ENCODE measurements at places on chromosomes 1 and 21.

DNA sequence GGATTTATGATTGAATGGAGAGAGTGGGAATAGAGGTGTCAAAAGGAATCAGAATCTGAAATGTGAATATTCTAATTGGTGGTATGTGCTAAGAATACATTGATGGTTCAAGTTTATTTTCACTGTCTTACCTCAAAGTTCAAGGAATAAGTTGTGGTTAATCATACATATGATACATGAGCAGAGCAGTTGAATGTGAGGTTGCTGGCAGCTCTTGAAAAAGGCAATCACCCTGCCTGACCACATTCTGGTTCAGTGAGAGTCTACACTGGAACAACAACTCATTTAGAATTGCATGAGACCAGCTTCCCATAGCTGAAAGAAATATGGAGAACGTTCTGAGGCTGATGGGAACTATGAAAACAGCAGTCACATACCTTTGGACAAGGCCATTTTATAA is 68.3 kb upstream of the ARHGAP29 start:
- DNase-seq, result no peak

DNA sequence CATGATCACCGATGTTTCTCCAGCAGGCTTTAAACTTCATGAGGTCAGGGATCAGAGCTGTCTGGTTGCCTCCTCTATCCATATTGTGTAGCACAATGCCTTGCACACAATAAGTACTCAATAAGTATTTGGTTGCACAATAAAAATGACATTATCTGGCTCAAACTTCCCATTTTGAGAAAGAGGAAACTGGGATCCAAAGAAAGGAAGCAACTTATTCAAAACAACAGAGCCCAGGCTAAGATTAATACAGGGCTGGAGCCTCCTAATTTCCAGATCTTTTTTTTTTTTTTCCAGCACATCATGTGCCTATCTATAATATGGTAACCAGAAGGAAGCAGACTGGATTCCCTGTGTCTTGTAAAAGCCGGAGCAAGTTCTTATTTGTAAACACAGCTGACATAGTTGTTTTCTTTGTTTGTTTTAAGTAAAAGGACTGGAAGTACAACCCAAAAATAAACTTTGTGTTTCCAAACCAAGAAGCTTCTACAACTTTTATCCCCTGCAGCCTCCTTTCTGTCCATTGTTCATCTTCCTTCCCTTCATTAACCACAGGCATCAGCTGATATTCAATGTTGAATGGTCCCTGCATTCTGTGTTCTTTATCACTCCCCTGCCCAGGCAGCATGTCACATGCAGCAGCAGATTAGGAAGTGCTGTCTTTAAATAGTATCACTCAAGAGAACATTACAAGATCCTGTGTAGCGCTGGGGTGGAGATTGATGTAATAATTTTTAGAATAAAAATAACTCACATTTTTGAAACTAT is 71.2 kb upstream of the HOOK1 start:
- no peak for DNase-seq

DNA sequence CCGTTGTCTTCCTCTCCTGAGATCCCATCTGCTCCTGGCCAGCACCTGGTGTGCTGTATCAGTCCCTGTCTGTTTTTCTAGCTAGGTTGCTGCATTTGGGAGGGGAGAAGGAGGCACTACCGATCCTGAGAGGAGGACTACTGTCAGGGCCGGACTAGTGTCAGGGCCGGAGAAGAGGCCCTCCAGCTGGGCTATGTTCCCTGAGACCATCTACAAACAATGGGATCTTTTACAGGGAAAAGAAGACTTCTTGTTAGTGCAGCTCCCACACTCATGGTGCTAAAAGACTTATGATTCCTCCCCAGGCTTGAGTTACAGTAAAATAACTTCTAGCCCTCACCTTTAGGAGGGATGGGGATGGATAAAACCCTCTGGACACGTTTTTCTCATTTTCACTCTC is 141.0 kb upstream of the TNR start:
- DNase-seq, result no peak

GRCh38 chr1:106290805-106291501 is 765.5 kb upstream of the PRMT6 start:
- no peak for DNase-seq

GRCh38 chr1:99228153-99228552 is 36.1 kb upstream of the PLPPR4 start:
- DNase-seq, result no peak

- no peak for DNase-seq
Measured at GRCh38 chr1:202976633-202977032, 9.6 kb upstream of the CYB5R1 start.

DNA sequence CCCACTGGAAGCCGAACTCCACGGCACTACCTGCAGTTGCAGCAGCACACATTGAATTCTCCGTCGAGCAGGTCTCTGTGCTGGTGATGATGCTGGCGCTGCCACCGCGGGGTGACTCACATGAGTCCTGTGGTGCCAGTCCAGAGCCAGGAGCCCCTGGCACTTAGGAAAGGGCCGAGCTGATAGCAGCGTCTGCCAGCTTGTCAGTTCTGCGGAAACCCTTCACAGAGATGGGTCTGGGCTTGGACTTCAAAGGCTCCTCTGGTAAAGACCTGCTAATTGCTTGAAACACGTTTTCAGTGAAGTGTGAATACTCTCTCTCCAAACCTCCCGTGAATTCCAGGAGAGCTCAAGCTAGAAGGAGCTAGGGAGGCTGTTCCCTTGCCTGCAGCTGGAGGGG is 92.2 kb downstream of the GRIK3 start:
- no peak for DNase-seq

DNA sequence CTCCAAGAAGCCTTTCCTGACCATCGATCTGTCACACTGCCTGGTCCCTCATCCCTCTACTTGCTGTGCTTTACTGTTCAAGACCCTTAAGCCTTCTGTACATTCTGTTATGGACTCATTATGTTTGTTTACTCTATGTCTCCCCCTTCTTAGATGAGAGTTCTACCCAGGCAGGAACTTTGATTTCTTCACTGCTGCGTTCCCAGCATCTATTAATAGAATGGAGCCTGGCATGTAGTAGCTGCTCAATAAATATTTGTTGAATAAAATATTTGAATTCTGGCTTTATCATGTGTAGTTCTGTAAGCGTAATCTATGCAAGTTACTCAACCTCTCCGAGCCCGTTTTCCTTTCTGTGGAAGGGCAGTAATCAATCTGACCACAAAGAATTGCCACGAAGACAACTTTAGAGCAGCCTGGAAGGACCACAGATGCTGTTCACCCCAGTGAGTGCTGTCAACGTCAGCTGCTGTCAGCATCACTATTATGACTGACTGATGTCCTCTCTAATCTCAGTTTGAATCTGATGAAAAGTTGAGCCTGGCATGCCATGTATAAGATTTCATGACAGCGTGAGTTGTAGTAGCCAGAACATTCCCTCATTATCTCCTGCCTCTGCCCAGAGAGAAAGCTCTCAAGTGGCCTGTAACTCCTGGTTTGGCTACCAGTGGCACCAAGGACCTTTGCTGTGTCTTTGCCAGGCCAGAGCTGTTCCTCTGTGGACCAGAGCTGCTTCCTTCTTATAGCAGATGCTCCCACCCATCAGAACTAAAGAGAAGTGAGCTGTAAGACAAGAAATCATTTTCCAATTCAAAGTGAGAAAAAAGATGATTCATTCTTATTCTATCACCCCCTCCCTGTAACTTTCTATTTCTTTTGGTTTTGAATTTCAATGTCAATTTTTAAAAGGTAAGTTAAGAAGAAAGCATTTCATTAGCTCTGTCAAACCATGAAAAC is 94.5 kb downstream of the PRDM2 start:
- DNase-seq, result no peak

DNA sequence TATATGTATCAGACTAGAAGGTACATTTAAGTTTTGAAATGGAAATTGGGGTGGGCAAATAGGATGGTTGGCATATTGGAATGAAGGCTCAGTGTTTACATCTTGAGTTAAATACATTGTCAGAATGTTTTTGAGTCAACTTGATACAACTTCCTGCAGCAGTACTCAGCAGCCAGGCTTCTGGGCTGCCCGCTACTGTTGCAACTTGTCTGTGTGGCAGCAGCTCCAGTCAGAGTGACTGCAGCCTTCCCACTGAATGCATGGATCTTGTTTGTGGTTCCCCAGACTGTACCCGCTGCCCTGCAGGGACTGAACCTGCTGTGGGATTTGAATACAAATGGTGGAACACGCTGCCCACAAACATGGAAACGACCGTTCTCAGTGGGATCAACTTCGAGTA is 24.9 kb upstream of the SARS1 start:
- no peak for DNase-seq

DNA sequence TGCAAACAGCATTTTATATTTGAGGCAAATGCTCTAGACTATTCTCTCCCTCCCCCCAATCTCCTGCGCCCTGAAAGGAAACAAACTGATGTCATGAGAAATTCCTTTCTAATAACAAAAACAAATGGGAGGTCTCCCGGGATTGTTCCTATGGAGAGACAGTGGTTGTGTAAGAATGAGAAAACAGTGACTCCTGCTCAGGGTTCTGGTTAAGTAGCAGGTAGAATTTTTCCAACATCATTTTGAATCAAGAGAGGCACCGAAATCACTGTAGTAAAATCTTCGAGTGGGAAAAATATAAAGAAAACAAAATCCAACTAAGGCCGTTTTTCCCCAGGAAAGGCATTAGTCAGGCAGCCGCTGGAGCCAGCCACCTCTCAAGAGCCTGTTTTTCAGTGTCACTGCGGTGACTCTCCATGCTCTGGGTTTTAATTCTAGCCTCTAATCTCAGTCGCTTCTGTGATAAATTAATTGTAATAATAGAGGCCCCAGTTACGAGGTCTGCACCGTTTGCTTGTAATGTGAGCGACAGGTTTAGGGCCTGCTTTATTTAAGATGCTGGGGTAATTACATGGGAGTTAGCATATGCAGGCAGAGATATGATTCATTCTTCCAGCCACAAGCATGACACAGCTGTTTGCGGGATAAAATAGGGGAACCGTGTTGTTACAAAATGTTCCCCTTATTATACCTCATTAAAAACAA is 80.3 kb downstream of the RNF220 start:
- DNase-seq, result no peak

- no peak for DNase-seq
Measured at GRCh38 chr1:91613595-91613994, 112.9 kb downstream of the CDC7 start.

DNA sequence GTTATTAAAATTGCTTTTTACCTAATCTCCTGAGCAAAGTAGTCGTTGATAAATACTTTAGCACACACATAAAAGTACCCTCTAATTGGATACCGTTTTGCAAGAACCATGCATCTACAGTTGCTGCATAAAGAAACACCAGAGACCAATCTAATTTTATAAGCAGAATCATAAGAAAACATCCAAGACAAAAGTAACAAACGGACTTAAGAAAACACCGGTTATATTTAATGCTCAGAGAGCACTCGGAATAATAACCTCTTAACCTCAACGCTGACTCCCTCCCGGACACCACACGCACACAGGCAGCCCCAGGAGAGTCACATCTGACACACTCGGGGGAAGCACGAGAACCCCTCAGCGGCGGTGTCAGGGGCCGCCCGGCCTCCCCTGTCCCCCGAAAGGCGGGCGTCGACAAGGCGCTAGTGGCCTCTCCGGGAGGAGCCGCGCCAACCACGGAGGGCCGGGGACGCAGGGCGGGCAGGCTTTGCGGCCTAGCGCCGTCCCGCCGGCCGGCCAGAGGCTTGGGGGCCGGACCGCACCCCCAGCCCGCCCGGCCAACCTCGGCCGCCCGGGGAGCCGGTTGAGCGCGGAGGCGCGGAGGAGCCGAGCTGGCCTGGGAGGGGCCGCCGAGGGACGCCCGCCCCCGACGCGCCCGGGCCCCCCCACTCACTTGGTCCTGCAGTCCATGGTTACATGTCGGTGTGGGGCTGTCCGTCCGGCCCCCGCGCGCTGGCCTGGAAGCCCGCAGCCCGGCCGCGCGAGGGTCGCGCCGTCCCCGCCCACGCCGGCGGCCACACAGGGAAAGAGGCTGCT is 606 bp downstream of the DENND1B start:
- DNase-seq, result peak; percentile 54

DNA sequence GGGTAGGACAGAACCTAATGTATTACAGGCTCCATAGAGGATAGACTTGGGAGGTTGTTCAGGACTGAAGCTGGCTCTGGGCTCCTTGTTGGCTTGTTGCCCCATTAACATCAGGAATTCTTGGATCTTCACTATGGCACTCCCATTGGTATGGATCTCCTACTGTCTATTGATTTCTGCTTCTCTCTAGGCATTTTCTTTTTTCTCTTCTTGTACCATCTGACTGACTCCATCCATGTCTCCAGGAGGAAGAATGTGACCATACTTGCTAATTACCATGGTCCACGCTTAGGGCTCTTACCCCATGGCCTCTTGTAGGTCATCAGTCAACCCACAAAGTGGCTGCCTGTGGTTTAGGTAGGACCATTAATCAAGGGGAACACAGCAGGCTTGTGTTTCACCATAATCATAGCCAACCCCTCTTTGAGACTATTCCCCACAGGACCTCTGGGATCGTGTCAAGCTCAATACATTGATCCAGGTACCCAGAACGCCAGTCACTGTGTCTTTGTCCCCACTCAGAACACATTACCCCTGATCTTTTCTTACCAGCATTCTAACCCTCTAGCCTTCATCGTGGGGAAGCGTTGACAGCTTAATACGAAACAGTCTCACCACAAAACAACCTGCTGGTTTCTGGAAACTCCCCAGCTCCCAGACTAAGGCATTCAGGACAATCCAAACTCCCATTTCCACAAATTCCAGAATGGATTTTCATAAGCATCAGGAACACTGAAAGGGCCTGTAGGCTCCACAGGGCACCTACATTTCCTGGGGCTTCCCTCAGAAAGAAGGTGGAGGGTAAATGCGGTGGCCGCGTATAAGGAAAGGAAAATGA is 97.1 kb downstream of the ETS2 start:
- DNase-seq, result no peak

GRCh38 chr1:40648928-40649591 is 16.4 kb downstream of the RIMS3 start:
- no peak for DNase-seq

- DNase-seq, result peak; percentile 33
Measured at GRCh38 chr1:231584117-231584516, 42.5 kb upstream of the DISC1 start.

DNA sequence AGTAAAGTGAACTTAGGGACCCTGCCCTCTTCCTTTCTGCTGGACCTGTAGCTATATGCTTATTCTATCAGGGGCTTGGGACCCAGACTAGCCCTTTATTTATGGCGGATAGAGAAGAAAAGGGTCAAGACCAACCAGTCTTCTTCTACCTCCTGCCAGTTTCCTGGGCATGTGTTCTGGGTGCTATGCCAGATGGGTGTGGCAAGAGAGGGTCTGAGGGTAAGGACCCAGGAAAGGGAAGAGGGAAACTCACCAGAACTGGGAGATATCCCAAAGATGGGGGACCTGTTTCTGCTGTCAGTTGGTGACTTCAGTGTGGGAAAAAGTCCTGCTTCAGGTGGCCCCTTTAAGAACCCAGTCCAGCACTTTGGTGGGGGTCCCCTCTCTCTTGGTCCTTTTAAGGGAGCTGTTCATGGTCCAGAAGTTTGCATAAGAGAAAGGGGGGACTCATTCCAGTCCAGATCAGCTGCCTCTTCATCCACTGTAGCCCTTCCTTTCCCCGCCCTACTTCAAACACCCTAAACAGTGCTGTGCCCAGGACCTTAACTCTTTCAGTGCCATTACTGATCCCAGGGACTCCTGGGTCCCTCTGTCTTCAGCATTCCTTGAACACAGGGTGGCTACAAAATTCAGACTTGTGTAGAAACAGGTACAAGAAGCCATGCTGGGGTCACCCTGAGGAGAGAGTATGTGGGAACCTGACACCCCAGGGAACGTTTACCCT is 18.4 kb downstream of the SSR2 start:
- no peak for DNase-seq
